ENCODE measurements at places on chromosomes 1 and 21.
A peak's percentile ranks its signal among the peaks of the same experiment; 100 is the strongest.

DNA sequence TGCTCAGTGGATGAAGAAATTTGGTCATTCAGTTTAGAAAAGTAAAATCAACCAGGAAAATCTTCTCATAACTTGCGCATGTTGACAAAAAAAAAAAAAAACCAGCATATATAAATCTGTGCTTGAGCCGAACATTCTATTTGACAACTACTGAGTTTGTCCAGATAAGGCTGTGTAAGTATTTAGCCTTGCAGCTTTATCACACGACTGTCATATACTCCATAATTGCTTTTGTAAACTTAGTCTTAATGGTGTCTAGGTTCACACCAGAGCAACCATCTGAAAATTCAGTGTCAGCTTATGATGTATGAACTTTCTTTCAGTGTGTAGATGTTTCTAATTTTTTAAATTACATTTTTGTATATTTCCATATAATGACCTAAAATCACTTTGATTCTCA lies 1173.8 kb upstream of the TMPRSS15 start:
- no peak for DNase-seq

GRCh38 chr1:160130486-160130885 lies 14.9 kb downstream of the ATP1A2 start:
- no peak for DNase-seq

GRCh38 chr1:118147522-118147921 lies 37.5 kb downstream of the SPAG17 start:
- no peak for DNase-seq

DNA sequence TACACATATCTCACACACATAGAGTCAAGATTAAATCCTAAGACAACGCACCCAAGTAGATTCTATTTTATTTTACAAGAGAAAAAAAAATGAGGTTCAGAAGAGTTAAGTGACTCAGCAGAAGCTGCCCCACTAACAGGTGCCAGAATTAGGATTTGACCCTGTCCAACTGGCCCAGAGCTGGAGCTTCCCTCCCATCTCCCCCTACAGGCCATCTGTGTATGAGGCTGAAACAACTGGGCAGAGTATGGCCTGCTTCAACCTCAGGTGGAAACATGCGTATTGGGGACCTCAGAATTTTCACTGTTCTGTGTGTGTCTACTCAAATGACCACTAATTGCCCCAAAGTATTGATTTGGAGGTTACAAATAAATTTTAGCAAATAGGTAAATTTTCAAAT lies 29.9 kb downstream of the PSMG1 start:
- peak; percentile 38 for DNase-seq

DNA sequence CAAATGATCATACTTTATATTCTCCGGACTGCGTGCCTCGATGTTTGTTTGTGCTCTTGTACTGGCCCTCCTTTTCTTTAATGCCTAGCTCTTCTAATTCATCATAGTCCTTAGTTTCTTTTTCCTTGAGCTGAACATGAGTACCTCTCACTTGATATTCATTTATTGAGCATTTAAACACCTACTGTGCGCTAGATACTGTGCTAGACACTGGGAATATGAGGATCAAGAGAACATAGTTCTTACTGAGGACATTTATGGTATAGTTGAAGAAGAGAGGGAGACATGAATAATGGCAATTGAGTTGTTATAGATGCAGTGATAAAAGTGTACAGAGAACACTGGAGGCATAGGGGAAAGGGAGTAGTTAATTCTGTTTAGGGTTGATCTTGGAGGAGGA lies 22.0 kb downstream of the SUCO start:
- DNase-seq = no peak

DNA sequence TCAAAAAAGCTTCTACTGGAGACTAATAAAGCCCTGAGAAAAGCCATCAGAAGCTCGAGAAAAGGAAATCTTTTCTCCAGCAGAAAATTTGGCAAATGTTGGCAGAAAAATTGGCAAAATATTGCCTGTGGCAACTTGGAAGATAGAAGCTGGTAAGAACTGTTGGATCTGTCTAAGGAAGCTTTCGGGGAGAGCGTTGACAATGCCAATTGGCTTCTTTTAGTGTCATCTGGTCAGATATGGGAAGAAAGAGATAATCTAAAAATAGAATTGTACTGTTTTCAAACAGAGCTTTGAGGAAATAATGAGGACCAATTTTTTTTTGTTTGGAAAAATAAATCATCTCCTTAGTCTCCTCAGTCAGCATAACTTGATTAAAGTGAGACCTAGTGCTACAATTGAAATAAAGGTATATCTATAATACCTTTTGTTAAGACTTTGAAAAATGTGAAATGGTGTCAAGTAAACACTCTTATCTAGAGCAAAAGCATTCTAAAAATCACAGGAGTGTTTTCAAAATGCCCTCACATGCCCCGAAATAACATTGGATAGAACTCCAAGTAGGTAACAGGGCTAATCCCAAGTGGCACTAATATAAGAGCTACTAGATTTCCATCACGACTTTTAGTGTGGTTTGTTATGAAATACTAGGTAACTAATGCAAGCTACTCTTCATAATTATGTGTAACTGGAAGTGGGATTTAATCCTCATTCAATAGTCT lies 882.2 kb upstream of the B3GALT2 start:
- no peak for DNase-seq

DNA sequence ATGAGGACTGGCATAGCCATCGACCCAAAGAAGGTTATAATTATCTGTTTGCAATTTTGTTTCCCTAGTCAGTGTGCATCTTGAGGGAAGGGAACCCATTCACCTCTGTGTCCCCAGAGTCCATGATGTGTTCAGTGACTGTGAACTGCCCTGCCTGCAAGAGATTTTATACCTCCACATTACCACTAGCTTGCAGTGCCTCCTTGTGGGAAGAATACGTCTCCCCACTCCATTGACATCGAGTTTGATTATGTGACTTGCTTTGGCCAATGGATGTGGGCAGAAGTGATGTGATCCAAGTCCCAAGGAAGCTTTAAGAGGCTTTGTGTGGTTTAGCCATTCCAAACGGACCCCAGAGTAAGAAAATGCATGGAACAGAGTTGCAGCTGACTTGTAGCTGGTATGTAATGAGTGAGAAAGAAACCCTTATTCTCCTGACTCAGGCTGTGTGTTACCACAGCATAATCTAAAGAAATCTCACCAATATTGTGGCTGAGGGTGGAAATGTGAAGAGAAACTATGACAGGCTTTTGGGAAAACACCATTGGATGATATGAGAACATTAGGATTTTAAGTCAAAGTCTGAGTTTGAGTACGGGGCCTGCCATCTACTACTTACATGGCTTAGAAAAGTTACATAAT lies 47.8 kb upstream of the NRDC start:
- peak; percentile 39 for DNase-seq

DNA sequence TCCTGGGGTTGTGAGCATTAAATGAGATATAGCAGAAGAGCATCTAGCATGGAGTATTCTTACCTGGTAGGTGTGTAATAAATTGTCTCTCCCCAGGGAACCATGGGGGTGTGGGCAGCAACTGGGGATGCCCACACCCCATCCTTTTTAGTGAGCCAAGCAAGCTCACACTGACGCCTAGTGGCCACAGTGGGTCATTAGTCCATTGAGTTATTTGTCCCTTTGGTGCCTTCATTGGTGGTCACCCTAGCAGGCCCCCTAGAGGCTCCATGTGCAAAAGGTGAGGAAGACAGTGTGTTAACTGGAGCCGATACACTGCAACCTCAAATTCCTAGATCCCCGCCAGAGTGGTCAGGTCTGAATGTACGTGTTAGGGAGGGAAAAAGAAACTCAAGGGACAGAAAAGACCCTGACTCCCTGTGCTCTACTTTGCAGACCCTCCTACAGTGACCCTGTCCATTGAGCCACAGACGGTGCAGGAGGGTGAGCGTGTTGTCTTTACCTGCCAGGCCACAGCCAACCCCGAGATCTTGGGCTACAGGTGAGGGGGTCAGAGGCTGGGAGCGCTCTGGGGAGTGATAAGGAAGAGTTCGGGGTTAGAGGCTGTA lies 93.3 kb upstream of the CD1D start:
- DNase-seq = peak; percentile 78

- DNase-seq = no peak
Measured at GRCh38 chr1:14822996-14823395, 224.5 kb downstream of the KAZN start.

DNA sequence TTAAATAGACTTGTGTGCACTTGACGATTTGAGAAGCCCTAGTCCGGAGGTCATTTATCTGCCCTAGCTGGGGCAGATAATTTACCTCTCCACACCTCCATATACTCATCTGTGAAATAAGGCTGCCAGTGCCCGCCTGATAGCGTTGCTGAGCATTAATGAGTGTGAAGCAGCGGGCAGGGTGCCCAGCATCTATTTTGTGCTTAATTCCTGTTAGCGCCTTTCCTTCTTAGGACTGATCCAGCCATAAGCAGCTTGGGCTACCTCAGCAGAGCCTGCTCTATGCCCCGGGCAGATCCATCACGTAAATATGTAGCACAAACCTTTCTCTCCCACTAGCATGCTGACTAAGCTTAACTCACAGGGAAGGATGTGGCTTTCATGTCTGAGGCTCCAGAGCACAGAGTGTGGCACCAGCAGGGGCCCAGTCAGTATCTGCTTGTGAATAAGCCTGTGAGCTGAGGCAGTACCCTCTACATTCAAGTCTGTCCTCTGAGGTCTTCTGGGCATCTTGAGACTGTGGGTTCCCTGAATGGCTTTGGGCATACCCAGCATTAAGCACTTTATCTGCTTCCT lies 21.5 kb upstream of the RNF187 start:
- no peak for DNase-seq

- no peak for DNase-seq
Measured at GRCh38 chr1:16906873-16907272, 11.1 kb downstream of the RNU1-2 start.

GRCh38 chr1:23618586-23619083 lies 59.3 kb upstream of the ID3 start:
- no peak for DNase-seq

DNA sequence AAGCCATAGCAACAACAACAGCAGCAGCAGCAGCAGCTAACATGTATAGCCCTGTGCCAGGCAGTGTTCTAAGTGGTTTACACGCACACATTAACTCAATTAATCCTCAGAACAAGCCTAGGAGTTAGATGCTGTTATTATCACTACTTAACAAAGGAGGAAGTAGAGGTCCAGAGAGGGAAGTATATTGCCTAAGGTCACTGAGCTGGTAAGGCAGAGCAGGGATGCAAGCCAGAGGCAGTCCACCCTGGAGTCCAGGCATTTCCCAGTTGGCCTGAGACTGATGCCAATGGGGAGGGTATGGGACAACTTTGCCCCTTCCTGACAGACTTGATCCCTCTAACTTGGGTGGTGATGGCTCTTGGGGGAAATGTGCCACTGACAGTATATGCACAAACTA lies 6.8 kb downstream of the CDC14A start:
- peak; percentile 52 for DNase-seq

DNA sequence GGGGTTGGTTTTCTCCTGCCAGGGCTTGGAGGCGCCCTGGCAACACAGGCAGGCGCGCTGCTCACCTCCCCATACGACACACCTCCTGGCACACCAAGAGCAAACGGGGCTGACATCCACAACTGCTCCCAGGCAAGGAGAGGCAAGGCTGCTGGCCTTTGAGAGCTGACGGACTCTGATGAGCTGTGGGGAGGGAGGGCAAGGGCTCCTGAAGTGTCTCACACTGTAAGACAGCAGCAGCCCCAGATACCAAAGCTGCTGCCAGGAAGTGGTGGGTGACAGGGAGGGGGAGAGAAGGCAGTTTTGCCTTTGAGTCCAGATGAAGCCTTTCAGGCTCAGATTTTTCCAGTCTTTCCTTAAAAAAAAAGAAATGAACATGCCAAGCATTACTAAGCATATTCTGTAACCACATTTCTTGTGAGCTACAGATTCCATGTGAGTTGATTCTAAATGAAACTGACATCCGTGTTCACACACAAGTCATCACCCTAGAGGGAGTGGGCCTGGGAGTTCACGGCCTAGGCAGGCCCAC lies 24.3 kb downstream of the PGBD5 start:
- no peak for DNase-seq

GRCh38 chr1:189424746-189425331 lies 1052.8 kb downstream of the BRINP3 start:
- no peak for DNase-seq

DNA sequence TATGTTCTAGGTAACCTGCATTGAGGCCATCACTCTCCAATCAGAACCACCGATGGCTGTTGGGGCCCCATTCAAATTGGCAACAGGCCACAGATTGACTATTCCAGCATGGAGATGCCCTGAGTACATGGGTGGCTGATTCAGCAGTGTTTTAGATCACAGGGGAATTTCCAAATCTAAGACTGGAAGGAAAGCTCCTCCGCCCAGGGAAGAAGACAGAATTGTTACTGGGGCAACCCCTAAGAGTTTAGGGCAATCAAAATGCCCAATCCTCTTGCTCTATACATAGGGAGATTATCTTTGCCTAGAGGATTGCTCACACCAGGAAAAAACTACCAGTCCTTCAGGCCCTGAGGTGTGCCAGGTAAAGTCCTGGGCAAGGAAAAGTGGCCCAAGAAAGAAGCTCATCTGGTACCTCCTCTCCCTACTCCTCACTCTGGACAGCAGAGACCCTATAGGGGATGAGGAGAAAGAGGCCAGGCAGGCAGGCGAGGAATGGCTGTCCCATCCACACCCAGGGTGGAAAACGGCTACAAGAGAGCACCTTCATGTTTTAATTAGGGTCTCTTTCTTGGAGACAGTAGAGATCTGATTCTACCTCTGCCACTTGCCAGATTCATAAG lies 5.8 kb downstream of the S100A8 start:
- DNase-seq = no peak

DNA sequence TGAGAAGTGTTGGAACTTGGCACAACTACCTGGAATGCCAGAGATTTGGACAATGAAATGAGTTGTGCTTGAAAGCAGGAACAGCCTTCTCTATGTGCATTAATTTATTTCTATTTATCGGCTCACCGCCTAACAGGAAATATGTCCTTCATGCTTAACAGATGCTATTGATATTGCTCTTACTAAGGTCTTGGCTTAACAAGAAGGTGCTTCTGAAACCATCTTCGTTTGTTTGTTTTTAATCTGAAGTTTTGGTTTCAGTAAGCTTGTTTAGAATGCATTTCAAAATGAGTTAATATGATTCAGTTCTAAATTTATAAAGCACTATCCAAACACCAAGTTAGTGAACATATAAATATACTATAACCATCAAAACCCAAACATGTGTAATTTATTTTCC lies 898.3 kb upstream of the B3GALT2 start:
- DNase-seq = no peak

DNA sequence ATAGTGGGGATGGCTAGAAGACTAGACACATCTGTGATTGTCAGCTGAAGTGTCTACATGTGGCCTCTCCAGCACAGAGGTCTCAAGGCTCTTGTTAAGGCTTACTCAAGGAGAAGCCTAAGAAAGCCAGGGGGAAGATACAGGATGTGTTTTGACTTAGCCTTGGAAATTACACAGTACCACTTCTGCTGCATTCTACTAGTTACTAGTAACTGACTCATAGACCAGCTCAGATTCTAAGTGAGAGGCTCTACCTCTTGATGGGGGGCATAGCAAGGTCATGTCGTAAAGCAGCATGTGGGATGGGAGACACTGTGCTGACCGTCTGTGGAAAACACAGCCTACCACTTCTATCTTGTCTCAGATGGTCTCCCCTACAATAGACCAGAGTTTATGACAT lies 99.5 kb downstream of the UBE2U start:
- no peak for DNase-seq

GRCh38 chr1:159218649-159219636 lies 14.3 kb downstream of the ACKR1 start:
- no peak for DNase-seq

Measured in OCI-M1 (cell line).